ENCODE measurements at places on chromosomes 7 and 10. TPM values are rescaled to one million over a fixed set of nuclear protein-coding genes. Genes with fewer than 3 reads are reported as not detected.

The ADRB1 gene
- not detected for total RNA-seq

- DNase-seq, result no peak
Observed at GRCh38 chr10:32413513-32413912, 32.4 kb upstream of the CCDC7 start.

DNA sequence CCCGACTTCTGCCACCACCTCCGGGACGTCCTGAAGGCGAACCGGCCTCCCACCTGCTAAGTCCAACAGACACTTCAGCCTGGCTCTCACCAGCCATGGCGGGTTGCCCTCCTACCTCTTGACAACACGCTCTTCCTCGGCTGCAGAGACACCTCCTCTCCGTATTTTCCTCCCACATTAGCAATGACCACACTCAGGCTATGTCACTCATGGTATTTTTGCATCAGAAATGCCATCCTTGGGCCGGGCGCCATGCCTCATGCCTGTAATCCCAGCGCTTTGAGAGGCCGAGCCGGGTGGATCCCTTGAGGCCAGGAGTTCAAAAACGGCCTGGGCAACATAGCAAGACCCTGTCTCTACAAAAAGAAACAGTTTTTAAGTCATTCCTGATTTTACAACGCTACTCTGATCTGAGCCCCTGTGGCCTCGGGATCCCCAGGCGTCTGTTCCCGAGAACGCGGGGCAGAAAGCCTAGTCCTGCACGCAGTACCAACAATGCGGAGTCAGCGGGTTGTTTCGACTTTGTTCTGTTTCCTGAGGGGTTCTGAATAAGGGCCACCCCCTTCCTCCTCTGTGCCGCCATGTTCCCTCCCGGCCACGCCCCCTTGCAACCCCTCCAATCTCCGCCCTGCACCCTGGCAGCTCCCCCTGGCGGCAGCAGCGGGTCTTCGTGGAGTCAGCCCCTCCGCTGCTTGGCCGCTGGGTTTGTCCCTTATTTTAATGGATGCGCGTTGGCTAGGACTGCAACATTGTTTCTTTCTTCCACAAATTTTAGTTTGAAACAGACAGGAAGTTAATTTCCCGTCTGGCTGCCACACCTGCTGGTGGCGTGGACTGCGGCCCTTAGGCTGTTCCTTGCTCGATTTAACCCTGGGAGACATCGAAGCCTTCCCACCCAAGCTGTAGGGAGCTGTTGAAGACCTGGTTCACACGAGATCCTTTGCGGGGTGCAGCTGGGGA, 9.7 kb upstream of the ZFAND2A start:
- DNase-seq, result peak; percentile 74

The ZNF316 gene
- 43.8 TPM for total RNA-seq

GRCh38 chr7:82122275-82122674, 321.3 kb downstream of the CACNA2D1 start:
- no peak for DNase-seq

The CACNA2D1 gene
- not detected for total RNA-seq

DNA sequence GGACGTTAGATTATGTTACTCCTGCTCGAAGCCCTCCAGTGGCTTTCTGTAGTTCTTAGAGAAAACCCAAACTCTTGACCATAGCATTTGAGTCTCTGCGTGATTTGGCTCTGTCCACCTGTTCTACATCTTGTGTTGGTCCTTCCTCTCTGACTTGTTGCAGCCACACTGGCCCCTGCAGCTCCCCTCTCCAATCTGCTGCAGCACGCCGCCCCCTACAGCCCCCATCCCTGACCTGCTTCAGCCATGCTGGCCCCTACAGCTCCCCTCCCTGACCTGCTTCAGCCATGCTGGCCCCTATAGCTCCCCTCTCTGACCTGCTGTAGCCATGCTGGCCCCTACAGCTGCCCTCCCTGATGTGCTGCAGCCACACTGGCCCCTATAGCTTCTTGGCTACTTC, 29.2 kb downstream of the TRRAP start:
- no peak for DNase-seq
